ENCODE measurements at places on chromosomes 5 and 9. TPM values are rescaled to one million over a fixed set of nuclear protein-coding genes. Genes with fewer than 3 reads are reported as not detected.

PRUNE2 gene
- total RNA-seq, result 357 TPM

BTNL9 gene
- 13.4 TPM for total RNA-seq

F12 gene
- total RNA-seq, result 0.93 TPM

GRCh38 chr5:120160124-120160895 lies 303.8 kb upstream of the PRR16 start:
- no peak for DNase-seq

- no peak for DNase-seq
Observed at GRCh38 chr9:20305452-20305851, 316.8 kb downstream of the MLLT3 start.

DNA sequence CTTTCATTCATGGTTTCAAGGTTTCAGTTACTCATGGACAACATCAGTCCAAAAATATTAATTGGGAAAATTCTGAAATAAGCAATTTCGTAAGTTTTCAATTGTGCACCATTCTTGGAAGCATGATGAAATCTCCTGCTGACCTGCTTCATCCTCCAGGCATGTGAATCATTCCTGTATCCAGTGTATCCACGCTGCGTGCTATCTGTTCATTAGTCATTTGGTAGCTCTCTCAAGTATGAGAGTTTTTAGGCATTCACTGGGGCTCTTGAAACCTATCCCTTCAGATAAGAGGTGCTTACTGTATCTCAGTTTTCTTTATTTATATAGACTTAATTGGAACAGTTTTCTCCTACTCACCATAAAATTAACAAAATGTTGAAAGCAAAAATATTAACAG lies 293.0 kb downstream of the CDH12 start:
- DNase-seq, result no peak

DNA sequence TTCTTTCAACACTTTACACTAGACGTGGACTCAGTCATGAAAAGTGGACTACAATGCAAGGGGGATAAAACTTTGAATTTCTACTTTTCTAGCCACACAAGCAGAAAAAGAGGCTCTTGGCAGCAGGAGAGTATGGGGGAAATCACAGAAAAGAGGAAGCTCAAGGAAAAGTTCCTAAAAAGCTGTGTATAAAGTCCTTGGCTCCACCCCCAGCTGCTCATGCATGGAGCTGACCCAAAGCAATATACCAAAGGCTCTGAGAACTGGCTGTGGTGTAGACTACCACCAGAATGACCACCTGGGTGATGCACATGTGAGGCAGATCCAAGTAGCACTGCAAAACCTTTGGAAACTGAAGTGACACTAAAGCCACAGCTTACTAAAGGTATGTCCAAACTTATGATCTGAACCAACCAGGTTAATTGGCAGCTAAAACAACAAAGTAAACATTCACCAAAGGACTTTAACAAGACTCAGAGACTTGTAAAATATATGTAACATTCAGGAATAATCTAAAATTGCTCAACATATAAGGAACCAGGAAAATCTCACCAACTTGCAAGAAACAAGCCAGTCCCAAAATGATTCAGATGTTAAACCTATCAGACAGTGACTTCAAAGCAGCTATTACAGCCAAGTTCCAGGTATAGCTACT lies 55.5 kb upstream of the RASGRF2 start:
- DNase-seq, result no peak

DNA sequence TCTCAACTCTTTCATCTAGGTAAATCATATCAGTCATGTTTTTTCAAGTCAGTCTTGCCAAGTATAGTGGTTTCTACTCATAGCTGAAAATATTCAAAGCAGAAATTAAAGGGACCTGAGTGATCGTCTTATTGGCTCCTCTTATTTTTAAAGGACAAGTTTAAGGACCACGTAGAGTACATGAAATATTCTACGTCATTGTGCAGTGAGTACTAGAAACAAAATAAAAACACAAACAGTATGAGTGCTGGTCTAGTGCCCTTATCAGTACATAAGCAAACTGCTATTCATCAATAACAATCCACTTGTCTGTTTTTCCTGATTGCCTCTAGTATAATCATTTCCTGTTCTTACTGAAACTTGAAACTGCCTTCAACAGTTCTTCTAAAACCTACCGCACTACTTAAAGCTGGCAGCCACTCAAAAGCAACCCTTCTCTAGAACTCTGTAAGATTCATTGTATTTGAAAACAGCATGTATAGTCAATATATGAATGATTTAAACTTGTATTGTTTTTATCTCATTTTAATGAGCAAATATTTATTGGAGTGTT lies 853.7 kb downstream of the TAF11L14 start:
- DNase-seq, result no peak

DNA sequence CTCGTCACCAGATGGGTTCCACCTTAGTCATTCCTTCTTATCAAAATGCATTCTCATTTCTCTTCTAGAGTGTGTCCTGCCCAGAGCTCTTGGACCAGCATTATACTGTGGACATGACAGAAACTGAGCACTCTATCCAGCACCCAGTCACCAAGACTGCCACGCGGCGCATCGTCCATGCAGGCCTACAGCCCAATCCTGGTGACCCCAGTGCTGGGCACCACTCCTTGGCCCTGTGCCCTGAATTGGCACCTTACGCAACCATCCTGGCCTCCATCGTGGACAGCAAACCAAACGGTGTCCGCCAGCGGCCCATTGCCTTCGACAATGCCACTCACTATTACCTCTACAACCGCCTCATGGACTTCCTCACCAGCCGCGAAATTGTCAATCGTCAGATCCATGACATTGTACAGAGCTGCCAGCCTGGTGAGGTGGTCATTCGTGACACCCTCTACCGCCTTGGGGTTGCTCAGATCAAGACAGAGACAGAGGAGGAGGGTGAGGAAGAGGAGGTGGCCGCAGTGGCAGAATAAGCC lies 34.6 kb downstream of the CSF1R start:
- no peak for DNase-seq

GRCh38 chr5:137291436-137291835 lies 207.7 kb downstream of the SPOCK1 start:
- no peak for DNase-seq
